ENCODE measurements at places on chromosomes 7 and 10.

- DNase-seq = no peak
These were observed 8.6 kb downstream of the FAM241B start for GRCh38 chr10:69638642-69639041.

GRCh38 chr10:14653271-14654161, 121.2 kb downstream of the FAM107B start:
- DNase-seq = peak; percentile 80

- peak; percentile 60 for DNase-seq
These were observed 42.8 kb upstream of the RABGEF1 start for GRCh38 chr7:66697449-66698438.

DNA sequence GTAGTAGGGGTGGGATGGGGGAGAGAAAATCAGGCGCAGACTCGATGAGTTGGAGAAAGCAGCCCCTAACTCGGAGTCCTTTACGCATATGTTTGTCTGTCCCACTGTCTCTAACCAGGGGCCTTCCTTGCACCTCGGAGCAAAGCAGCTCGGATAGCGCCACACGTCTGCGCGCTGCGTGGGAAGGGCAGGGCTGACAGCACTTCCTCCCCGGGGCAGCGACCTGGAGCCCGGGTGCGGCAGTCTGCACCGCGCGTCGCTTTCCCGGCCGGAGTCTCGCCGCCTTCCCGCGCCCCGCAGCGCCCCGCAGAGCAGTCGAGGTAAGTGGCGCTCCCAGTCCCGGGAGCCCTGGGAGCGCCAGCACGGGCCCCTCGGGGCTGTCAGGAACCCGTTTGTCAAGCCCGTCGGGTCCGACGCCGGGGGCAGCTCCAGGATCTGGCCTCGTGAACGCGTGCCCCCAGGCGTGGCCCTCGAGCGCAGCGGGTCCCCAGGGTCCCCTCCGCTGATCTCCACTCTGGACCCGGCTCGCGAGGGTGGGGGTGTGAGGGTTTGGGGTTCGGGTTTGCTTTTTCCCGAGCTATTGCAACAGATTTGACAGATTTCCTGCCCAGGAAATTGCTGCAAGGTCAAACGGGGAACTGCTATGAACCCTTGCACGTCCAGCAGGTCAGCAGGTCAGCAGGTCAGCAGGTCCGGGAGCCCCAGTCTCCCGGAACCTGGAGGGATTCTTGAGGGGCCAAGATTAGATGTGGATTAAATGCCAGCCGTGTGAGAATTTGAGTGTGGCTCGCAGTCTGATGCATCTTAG, 597 bp downstream of the APBB1IP start:
- DNase-seq = no peak

GRCh38 chr7:51645255-51645654, 328.6 kb upstream of the COBL start:
- no peak for DNase-seq

- no peak for DNase-seq
These were observed 214.7 kb downstream of the ELFN1 start for GRCh38 chr7:1884583-1885350.

DNA sequence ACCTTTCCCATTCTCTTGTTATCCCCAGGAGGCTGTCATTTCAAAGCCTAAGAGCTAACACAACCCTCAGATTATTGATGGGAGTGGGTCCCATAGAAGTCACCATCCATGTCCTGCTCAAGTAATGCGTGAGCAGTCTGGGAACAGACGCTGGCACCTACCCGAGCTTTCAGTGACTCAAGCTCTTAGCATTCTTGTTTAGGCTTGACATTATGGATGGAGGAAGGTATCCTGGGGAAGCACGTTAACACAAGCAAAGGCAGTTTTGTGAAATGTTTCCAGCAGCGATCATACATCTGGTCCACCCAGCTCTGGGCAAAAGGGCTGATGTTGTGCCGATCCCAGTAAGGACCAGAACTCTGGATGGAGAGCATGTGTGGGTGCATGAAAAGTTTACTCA, 30.0 kb upstream of the AUTS2 start:
- DNase-seq = peak; percentile 40

DNA sequence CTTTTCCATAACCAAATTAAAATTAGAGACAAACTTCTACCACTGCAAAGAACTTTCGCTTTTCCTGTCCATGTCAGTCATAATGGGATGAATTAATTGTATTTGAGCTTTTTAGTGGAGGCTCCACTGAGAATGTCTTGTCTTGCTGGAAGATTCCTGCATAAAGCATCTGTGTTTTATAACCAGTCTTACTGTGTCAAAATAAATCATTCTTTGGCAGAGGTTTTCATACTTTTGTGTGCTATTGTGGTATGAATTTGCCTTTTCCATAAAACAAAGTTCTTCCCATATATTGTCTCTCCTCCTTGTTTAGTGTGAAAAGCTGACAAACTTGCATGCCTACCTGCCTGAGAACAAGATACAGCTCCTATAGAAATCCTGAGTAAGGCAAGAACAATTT, 124.8 kb upstream of the CCDC6 start:
- no peak for DNase-seq

DNA sequence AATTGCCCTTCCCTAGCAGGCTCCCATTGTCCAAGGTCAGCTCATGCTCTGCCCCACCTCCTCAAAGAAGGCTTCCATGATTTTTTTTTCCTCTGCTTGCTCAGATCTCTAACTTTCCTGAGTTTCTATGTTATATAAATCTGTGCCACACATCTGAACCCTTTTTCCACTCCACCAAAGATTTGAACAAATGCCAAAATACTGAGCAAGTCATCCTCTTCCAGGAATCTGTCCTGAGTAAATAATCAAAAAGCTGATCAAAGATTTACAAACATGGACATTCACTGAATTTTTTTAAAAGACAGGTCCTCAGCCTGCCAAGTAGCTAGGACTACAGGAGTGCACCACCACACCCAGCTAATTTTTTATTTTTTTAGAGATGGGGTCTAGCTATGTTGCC, 102.8 kb upstream of the ARID5B start:
- DNase-seq = no peak

GRCh38 chr10:71835671-71836595, 15.1 kb downstream of the PSAP start:
- peak; percentile 79 for DNase-seq

DNA sequence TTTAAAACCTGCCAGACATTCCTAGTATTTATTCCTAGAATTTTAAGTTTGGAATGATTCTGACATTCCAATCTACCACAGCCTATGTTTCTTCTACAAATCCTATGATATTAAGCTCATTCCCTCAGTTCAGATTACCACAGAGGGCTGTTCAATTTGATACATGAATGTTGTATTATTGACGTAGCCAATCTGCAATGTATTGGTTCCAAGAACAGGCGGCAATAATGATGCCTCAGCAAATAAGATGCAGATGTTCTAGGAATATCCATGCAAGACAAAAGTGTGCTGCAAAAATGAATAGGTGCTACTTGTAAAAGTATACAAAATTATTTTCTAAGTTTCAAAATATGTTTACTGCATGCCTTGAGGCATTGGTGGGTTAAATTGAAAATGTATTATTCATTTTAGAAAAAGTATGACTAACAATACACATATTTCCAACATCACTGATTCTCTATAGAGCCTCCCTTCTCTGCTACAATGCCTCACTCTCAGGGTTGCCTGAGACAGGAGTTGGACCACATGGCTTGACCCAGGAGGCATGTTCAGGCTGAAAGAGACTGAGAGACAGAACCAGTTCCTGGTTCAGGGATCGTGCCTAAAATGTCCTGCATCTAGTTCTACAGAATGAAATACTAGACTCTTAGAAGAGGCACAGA, 94.1 kb upstream of the CREB5 start:
- no peak for DNase-seq

- DNase-seq = no peak
These were observed 2.5 kb downstream of the VAX1 start for GRCh38 chr10:117135480-117136140.

GRCh38 chr7:121504482-121504881, 108.4 kb upstream of the FAM3C start:
- peak; percentile 90 for DNase-seq

- DNase-seq = peak; percentile 44
These were observed 16.9 kb upstream of the CDK14 start for GRCh38 chr7:90579181-90579688.

DNA sequence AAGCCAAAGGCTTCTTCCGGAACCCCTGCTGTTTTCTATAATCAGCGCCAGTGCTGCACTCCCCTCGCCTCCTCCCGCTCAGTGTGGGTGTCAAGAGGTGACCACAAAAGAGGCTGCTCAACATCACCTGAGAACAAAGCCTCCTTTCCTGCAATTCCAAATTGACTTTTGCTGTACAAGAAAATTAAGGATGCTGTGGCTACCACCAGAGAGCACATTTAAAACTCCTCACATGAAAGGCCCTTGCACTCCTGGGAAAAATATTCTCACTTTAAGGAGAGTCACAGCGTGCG, 96.4 kb downstream of the HIPK2 start:
- DNase-seq = peak; percentile 57

DNA sequence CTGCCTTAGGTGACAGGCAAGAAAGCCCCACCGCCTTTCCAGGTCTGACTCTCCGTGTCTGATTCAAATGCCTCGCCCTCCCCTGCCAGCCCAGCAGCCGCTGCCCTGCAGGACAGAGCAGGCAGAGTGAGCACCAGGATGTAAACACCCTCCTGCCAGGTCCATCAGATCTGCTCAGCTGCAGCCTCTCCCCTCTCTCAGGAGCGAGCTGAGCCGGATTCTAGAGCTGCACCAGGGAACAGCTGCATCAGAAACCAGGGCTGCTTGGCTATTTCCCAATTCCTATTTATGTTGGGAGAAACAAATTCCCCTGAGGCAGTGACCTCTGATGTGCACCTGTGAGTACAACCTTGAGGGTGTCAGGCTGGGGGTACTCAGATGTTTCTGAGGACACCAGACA, 121.5 kb upstream of the ZMIZ1 start:
- no peak for DNase-seq

- DNase-seq = peak; percentile 94
These were observed 32.1 kb upstream of the GNA12 start for GRCh38 chr7:2876031-2876731.

DNA sequence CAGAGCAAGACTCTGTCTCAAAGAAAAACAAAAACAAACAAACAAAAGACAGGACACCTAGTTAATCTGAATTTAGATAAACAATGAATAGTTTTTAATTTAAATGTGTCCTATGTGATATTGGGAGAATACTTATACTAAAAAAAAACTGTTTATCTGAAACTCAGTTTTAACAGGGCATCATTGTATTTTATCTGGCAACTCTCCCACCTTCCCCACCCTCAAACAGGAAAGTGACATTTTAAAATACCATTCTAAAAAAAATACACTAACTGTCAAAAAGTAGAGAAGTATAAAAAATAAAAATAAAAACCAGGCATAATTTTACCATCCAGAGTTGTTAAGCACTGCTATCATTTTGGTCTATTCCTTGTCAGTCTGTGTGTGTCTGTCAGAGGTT, 119.0 kb downstream of the RTKN2 start:
- no peak for DNase-seq

DNA sequence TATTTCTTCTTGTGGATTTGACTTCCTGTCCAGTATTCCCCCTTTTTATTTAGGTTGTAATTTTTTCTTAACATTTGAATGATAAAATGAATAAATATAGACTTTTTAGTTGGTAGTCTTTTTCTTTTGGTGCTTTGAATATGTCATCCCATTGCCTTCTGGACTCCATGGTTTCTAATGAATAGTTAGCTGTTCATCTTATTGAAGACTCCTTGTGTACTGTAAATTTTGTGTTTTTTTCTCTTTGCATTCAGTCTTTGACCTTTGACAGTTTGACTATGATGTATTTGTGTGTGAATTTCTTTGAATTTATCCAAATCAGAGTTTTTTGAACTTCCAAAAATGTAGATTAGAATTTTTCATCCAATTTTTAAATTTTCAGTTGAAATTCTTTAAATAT, 554.3 kb downstream of the NRG3 start:
- no peak for DNase-seq

DNA sequence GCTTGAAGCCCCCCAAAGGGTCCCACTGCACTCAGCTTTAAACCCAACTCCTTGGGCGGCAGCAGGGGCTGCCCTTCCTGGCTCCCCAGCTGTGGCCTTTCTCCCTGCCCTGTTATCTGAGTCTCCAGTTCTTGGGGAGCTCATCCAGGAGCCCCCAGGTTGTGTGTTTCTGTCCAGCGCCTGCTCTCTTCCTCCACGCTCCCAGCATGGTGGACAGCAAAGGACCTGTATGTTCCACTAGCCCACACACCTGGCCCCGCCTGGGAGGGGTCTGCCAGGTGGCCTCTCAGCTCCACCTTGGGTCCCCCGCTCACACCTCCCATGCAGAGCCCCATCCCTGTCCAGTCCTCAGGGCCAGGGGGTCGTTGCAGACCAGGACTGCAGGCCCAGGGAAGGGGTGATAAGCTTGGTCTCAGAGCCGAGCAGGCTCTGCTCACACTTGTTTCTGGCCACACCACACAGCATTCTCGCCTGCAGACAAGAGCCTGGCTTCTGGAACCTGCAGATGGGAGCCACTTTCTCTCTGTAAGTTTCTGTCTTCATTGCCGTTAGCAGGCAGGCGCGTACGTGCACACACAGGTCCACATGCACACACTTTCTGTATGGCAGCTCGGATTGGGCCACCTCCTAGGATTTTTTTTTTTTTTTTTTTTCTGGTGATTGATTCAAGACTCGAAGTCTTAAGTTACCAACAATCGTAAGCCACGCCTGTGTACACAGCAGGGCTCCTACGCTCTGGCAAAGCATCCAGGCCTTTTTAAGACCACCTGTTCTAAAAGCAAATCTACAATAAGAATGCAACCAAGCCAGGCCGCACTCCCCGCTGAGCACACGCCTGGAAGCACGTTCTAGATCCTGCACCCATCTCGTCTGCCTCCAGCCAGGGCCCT, 104.6 kb downstream of the CYTH3 start:
- DNase-seq = no peak

GRCh38 chr10:5184987-5185775, at the start of gene AKR1C8:
TSS of gene AKR1C8 (minus strand) at chr10:5185150. CDS start at chr10:5185104, 46 bp downstream.
- DNase-seq = no peak

GRCh38 chr7:16223963-16224707, 197.2 kb downstream of the CRPPA start:
- DNase-seq = peak; percentile 27
